ENCODE measurements at places on chromosomes 7 and 10. TPM values are rescaled to one million over a fixed set of nuclear protein-coding genes. Genes with fewer than 3 reads are reported as not detected.

DNA sequence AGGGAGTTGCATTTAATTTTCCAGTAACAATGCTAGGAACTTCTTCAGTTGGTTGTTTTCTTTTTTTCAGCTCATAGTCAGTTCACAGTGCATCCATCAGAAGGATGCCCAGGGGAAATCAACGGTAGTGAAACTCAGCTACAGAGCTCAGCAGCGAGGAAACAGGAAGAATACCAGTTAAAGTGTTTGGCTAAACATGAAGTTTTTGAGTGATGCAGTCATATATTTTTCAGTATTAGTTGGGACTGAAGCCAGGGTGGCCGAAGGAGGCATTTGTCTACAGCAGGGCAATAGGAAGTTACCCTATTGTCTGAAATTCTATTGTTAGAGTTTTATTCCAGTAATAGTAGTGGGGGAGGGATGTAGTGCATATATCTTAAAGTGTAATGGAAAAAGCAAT, 45.3 kb upstream of the MALRD1 start:
- DNase-seq, result no peak

GRCh38 chr7:437329-438251, 82.1 kb downstream of the PDGFA start:
- no peak for DNase-seq

DNA sequence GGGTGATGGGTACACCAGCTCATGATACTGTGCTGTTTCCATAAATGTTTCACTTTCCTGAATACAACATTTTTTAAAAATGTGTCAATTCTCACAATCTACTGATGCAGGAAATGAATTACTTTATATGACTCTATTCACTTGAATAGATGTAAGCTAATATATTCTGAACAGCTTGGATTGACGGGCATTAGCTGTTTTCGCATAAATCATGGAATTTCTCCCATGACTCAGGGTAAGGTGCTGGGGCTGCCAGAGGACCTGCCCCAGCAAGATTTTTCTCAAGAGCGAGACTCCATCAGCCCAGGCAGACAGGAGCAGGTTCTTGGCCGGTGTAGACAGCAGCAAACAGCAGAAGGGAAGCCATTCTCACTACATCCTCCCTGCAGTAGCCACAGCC, 107.1 kb downstream of the PFKFB3 start:
- DNase-seq, result no peak

DNA sequence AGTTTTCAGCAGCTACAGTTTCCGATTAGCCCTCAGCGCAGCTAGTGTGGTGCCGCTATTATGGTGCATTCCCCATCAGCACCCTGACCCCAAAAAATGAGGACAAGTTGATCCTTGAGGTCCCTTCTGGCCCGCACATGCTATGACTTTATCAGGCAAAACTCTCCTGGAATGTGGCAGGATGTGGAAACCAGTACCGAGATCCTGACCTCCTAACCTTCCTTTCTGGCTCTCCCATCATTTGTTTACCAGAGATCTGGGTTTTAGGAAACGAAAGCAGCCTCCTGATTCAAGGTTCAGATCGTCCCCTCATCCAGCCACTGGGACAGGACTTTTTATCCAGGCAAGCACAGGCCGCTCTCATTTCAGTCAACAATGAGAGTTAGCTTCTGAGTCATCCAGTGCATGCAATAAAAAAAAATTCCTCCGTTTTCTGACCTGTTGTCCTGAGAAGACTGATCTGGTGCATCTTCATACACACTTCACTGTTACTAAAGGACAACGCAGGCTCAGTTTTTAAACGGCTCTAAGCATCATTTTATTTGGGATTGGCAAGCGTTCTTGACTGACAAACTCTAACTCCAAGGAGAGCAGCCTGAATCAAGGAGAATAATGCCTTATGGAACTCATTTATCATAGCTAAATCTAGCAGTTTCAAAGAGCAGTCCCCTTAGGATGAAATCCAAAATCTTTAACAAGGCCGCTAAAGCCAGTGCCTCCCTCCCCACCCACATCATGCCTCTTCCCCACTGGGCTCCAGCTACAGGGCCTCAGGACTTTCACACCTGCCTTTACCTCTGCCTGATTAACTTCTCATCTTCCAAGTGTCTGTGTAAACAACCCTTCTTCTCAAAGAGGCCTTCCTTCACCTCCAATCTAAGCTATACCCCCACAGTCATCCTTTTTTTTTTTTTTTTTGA, 17.1 kb downstream of the PDLIM1 start:
- no peak for DNase-seq

GRCh38 chr7:17530741-17531421, 232.4 kb downstream of the AHR start:
- no peak for DNase-seq

- DNase-seq, result no peak
Observed at GRCh38 chr10:103540722-103541121, 47.2 kb downstream of the NEURL1 start.

DNA sequence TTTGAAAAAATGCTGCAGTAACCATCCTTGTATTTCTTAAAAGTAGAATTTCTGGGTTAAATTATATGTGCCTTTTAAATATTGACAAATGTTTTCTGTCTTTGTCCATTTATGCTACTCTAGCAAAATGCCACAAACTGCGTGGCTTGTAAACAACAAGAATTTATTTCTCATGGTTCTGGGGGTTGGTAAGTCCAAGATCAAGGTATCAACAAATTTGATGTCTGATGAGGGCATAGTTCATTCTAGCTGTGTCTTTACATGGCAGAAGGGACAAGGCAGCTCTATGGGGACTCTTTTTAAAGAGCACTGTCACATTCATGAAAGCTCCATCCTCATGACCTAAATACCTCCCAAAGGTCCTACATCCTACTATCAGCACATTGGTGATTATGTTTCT, 27.7 kb downstream of the ZNF277 start:
- no peak for DNase-seq

- no peak for DNase-seq
Observed at GRCh38 chr7:95804052-95804451, 31.7 kb downstream of the DYNC1I1 start.

- DNase-seq, result no peak
Observed at GRCh38 chr10:112360308-112361270, 13.3 kb upstream of the ACSL5 start.

The WEE2 gene
- total RNA-seq, result under 0.01 TPM

The ZNF25 gene
- 66.0 TPM for total RNA-seq

The FAM25G gene
- total RNA-seq, result not detected

The FBXL13 gene
- total RNA-seq, result 6.5 TPM

The NODAL gene
- 2.0 TPM for total RNA-seq

The SFMBT2 gene
- total RNA-seq, result 22.0 TPM

The MBL2 gene
- total RNA-seq, result not detected

The CHST3 gene
- total RNA-seq, result 3.3 TPM

The INMT gene
- total RNA-seq, result 0.41 TPM

The CPA2 gene
- total RNA-seq, result not detected

The BCAP29 gene
- total RNA-seq, result 40.8 TPM

The ASB10 gene
- not detected for total RNA-seq

The INSYN2A gene
- total RNA-seq, result 15.9 TPM

The MYOZ1 gene
- 0.41 TPM for total RNA-seq

All from frontal cortex (tissue), 4 donors.